ENCODE measurements at places on chromosomes 5 and 9.

DNA sequence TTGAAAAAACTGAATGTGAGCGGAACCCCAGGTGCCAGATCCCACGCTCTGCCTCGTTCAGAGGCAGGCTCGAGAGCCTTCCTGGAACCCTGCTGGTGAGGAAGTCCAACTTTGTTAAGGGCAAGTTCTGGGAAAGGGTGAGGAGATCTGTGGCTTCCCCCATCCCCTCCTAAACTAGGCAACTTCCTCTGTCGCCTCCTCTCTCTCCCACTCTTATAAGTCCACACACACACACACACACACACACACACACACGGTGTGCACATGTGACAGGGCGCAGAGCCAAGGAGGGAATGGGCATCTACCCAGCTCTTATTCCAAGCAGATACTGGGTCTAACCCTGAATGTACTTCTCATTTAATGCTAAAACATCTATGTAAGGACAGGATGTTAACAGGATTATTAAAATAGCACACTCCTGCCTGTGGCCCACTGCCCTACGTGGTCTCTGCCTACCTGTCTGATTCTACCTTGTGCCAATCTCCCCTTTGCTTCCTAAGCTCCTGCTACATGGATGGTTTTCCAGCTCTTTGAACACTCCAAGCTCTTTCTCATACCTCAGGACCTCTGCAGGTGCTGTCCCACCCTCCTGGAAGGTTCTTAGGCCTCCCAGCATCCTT lies 72.4 kb upstream of the FBXW11 start:
- DNase-seq: no peak

DNA sequence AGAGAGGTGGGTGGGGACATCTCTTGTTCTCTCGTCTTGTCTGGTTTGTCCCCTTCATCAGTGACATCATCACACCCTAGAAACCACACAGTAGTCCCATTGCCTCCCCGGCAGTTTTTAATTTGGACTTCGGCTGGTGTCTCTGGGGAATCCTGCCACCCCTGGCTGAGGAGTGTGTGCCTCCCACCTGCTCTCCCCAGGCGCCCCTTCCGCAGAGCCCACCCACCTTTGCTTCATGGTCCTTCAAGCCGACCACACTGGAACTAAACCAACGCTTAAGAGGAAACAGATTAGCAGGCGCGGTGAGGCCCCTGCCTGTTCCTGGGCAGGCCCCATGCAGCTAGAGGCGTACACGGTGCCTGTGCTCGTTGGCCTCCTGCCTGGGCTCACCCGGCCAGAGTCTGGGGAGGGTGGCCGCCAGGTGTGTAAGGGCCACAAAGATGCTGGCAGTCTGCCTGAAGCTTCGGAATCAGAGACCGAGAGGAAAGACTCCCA lies 107.6 kb upstream of the SPRY4 start:
- no peak for DNase-seq

GRCh38 chr9:83473488-83473971 lies 64.7 kb downstream of the FRMD3 start:
- no peak for DNase-seq

DNA sequence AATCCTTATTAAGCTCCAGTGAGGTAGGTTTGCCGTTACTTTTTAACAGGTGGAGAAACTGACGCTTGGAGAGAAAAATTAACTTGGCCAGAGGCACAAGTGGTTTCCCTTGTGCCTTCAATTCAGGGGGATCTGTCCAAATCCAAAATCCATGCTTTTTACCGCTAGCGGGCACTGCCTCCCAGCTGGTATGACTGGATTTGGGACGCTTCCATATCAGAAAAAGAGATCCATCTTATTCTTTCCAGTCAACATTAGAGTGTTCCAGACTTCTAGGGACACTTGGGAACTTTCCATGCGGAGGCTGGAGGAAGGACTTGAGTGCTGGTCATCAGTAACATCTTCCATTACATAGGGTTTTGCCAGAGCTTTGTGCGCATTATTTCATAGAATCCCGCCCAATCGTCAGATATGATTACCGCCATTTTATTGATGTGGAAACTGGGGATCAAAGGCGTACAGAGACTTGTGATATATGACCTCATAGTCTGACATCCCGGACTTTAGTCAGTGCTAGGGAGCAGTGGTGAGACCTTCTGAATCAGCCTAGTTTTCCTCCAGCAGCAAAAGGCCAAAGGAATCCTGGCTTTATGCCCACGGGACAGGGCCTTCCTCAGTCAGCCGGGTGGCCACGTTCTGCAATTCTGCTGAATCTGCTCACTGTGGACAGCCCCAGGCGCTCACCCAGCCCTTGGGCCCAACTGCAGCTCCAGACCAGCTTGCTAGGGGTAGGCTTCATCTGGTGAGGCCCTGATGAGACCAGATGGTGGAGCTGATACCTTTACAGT lies 1.1 kb upstream of the GNPDA1 start:
- DNase-seq: no peak

- DNase-seq: peak; percentile 54
These were observed 58.4 kb upstream of the PHF24 start for GRCh38 chr9:34899535-34900158.

- DNase-seq: no peak
These were observed 34.7 kb upstream of the MIER3 start for GRCh38 chr5:56986626-56986947.

DNA sequence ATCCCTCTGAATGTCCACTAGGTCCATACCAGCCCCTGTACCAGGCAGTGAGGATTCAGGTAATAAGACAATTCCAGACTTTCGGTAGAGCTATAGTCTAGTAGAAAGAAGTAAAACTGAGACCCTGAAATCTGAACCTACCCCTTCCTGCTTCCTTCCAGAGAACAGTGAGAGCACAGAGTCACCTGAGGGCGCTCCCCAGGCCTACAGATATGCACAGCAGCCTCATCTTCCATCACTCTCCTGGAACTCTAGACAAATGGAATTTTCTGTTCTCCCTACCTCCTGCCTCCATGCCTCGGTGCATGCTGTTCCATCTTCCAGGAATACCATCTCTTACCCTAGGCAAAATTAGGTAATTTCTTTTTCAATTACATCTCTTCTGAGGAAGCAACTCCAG lies 3.1 kb upstream of the GNA14 start:
- DNase-seq: no peak

GRCh38 chr9:102778746-102779145 lies 216.4 kb upstream of the CYLC2 start:
- DNase-seq: no peak

- no peak for DNase-seq
These were observed 101.7 kb upstream of the TLX3 start for GRCh38 chr5:171207256-171207847.

- no peak for DNase-seq
These were observed 578.9 kb downstream of the CETN3 start for GRCh38 chr5:89830691-89831090.

DNA sequence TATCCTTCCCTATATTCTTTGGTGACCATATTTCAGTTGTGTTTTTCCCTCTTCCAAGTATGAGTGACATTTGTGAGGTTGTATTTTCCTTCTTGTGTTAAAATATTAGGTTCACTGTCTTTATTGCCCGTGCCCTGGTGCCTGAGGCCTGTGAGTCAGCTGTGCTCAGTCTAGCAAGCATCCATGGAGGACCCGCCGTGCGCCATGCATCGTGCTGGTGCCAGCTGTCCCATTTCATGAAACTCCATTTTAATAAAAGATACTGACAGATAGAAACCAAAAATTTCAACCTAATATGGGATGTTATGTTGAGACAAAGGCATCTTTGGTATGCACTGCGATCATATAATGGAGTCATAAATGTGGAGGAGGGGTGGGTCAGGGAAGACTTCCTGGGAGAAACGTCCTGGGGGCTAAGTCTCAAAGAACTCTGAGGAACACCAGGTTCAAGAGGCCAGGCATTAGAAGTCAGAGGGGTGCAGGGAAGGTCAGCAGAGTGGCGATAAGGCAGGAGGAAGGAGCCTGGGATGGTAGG lies 34.0 kb upstream of the FGF1 start:
- no peak for DNase-seq

DNA sequence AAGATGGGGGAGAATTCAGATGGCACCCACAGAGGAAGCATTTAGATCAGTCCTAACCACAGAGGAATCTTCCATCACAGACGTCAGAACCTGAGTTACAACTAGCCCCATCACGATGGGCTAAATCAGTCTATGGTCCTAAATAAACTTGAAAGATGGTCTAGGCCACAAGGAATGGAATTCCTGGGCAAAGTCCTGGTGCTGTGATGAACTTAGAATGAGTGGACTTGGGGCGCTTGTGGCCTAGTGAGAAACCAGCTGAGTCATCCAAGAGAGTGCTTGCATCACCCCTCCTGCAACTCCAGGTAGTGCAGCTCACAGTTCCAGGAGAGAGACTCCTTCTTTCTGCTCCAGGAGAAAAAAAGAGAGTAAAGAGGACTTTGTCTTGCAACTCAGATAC lies 722.9 kb upstream of the RGMB start:
- no peak for DNase-seq

DNA sequence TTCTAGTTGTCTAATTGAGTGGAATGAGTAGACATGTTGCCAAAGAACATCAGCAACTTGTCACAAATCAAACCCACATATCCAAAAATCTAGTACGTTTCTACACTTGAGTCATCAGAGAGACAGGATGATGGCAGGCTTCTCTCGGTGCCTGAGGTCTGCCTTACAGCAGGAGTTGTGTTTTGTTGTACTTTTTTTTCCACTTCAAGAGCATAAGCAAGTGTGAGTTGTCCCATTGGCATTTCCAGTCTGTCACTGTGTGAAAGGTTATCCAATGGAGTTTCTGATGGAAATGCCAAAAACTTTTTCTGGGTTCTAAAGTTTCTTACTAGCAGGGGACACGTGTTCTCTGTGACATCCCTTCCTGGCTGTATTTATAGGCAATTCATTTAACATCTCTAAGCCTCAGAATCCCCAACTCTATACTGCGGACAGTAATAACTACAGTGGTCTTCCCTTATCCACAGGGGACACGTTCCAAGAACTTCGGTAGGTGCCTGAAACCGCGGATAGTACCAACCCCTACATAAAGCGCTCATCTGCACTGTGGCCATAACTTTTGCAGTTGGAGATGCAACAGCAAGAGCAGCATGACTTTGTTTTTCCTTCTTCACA lies 246.5 kb downstream of the SYK start:
- DNase-seq: no peak

- no peak for DNase-seq
These were observed 861 bp downstream of the NTRK2 start for GRCh38 chr9:84670138-84671041.

DNA sequence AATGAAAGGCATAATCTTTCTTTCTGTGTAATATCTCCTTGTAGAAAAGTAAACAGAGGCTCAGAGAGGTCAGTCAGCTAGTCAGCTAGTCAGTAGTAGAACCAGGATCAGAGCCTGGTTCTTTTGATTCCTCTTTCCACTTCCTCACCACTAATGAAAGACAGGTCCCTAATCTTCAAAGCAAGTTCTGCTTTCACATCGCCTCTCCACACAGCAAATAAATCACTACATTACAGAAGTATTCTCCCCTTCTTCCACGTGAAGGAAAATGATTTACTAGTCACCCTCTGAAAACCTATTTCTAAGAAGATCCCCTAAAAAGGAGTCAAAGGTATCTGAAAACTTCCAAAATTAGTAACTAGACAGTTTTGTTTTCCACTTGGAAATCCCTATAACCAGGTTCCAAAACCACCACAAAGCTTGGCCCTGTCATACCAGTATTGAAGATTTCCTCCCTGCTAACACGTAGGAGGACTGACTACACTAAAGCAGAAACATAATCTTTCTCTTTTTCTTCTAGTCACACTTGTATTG lies 140.5 kb upstream of the TARS1 start:
- no peak for DNase-seq

DNA sequence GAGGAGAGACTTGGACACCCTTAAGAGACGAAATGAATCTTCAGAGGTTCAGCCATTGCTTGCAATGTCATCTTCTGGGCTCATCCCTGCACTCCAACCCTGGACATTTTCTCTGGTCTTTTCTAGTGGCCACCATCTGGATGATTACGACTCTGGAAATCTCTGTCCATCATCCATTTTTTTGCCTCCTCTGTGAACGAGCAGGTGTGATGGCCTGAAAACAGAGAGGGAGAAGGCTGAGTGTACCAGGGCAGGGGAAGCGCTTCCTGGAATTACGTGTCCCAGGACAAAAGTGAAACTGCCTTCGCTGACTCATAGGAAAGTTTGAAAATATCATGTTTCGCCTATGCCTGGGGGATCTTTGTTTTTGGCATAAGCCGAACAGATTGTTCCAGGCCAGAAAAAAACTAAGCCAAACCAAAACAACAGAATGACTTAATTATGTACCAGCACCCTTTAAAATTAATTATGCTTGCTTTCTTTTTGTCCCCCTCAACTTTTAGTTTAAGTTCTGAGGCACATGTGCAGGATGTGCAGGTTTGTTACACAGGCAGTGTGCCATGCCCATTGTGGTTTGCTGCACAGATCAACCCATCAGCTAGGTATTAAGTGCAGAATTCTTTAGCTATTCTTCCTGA lies 31.9 kb downstream of the ANKRD33B start:
- DNase-seq: no peak

- no peak for DNase-seq
These were observed 12.5 kb downstream of the KCNT1 start for GRCh38 chr9:135714242-135715055.

DNA sequence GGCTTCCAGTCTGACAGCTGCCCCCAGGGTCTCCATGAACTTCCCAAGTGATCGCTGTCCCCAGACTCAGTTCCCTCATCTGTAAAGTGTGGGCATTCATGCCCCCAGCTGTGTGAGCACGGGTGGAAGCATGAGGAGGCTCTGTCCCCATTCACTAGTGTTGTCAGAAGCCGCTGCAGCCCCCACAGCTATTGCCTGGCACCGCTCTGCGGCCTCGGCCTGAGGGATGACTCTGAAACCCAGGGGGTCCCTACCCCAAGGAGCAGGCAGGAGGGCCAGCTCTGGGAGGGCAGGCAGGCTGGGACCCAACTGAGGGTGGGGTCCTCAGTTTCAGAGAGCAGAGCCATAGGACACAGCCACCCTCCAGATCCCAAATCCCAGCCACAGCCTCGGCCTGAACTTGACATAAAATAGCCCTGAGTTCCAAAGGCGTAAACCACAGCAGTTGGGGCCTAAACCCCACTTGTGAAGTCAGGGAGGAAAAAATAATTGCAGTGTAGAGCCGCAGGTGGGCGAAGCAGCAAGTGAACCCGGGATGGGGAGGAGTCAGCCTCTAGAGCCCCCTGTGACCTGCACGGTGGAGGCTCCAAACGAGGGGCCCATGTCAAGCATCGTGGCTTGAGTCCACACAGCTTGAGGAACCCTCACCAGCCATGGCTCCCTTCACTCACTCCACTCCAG lies 66.0 kb upstream of the ADAMTS2 start:
- no peak for DNase-seq

DNA sequence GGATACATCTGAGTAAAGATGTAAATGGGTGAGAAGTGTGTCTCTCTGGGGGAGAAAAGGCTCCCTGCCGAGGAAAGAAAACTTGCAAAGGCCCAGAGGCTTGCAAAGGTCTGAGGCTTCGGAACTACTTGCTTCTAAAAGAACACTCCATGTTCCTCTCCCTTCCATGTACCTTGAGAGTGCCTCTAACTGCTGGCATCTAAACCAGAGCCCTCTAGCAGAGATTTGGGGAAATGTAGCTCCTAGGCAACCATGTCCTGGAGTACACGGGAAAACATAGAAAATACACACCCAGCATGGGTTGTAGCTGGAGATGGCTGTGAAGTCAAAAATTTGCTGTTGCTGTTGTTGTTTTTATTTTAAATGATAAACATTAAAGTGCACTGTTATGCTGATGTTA lies 151.6 kb downstream of the SYK start:
- no peak for DNase-seq
